Calu3 (cell line): ENCODE measurements at places on chromosomes 7 and 10.

DNA sequence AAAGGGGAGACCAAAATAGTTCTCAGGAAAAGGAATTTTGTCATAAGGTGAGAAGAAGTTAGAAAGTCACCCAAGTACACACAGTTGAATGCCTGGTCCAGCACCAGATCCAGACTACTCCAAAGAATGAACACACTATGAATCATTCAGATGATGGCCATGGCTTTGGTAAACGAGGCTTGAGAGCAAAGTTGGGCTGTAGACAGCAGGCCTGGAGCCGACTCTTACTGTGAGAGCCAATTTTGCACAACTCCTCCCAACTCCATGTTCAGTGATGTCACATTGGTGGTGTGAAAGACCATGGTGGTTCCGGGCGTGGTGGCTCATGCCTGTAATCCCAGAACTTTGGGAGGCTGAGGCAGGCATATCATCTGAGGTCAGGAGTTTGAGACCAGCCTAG lies 131.6 kb downstream of the PKD1L1 start:
- DNase-seq, result no peak

DNA sequence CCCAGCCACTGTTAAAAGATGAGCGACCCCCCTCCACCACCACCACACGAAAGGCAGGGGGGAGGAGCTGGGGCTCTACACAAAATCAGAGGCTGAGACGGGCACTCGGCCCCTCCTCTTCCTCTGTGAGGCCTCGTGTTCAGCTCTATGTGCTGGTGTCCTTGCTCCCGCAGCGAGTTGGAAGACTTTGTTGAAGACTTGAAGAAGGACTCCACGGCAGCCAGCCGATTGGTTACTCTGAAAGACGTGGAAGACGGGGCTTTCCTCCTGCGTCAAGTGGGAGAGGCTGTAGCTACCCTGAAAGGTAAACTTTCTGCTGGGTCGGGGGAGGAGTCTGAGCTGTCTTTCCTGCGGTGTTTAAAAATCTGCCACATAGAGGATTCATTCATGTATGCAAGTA lies 203.7 kb downstream of the ARHGAP21 start:
- no peak for DNase-seq

DNA sequence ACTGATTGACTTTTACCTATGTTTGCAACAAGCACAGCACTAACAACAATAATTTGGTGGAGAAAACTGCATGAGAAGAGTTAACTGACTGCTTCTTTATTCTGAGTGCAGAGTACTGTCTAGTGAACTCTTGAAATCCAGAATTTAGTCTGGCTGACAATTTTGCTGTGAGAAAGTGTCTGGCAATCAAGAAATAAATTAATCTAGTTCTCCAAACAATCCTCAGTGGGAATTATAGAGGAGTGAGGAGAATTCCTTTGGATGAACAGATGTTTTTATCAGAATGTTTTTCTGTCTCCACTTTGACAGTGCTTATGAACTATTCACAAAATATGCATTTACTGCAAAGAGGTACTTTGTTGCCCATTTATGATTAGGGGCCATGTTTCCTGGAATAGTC lies 694.9 kb upstream of the LRRN3 start:
- no peak for DNase-seq

- DNase-seq, result no peak
These were observed 28.8 kb downstream of the CACUL1 start for GRCh38 chr10:118725886-118726500.
